ENCODE measurements at places on chromosomes 1 and 21. TPM values are rescaled to one million over a fixed set of nuclear protein-coding genes. Genes with fewer than 3 reads are reported as not detected.

TARDBP gene
- total RNA-seq, result 98.8 TPM

DNA sequence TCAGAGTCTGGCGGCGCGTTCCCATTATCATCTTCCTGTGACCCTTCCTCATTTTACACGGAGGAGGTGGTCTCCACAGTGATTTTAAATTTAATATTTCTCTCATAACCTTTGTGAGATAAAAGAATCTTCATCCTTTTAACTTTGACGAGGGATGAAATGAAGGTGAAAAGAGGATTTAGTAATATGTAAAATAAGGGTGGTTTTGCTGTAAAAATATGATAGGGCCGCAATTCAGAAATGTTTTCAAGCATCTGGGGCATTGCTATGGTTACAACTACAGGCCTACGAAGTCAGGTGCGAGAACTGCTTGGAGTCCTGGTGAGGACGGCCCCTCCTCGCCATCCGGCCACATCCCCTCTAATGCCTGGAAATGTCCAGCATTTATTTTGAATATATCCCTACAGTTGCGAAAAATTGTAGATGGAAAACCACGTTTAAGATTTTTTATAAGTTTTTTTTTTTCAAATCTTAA, 422 bp upstream of the RSBN1 start:
- H3K4me1 ChIP-seq, result peaks cover 34% of the 10 kb centered on the region
- H3K36me3 ChIP-seq, result peaks cover 10% of the 10 kb centered on the region
- H3K27ac ChIP-seq, result peak overlapping the region; percentile 85
- no peaks in the 10 kb centered on the region for H3K27me3 ChIP-seq
- no peak for DNase-seq

GRCh38 chr1:16984717-16985116, 4.3 kb upstream of the MFAP2 start:
- H3K27ac ChIP-seq, result no peak overlapping the region
- no peaks in the 10 kb centered on the region for H3K36me3 ChIP-seq
- DNase-seq, result no peak
- no peaks in the 10 kb centered on the region for H3K27me3 ChIP-seq
- no peaks in the 10 kb centered on the region for H3K4me1 ChIP-seq

DNA sequence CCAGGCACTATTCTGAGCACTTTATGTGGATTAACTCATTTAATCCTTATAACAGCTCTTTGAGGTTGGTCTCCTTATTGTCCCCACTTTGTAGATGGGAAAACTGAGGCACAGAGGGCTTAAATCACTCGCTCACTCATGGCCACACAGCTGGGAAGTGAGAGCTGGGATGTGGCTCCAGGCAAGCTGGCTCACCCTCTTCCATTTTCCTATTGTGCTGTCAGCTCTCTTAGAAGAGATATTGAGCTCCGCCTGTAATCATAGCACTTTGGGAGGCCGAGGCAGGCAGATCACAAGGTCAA, 3.8 kb upstream of the COL8A2 start:
- no peaks in the 10 kb centered on the region for H3K4me1 ChIP-seq
- no peaks in the 10 kb centered on the region for H3K27me3 ChIP-seq
- H3K36me3 ChIP-seq, result no peaks in the 10 kb centered on the region
- H3K27ac ChIP-seq, result no peak overlapping the region
- DNase-seq, result no peak

OR14K1 gene
- not detected for total RNA-seq
